ENCODE measurements at places on chromosomes 5 and 9.

DNA sequence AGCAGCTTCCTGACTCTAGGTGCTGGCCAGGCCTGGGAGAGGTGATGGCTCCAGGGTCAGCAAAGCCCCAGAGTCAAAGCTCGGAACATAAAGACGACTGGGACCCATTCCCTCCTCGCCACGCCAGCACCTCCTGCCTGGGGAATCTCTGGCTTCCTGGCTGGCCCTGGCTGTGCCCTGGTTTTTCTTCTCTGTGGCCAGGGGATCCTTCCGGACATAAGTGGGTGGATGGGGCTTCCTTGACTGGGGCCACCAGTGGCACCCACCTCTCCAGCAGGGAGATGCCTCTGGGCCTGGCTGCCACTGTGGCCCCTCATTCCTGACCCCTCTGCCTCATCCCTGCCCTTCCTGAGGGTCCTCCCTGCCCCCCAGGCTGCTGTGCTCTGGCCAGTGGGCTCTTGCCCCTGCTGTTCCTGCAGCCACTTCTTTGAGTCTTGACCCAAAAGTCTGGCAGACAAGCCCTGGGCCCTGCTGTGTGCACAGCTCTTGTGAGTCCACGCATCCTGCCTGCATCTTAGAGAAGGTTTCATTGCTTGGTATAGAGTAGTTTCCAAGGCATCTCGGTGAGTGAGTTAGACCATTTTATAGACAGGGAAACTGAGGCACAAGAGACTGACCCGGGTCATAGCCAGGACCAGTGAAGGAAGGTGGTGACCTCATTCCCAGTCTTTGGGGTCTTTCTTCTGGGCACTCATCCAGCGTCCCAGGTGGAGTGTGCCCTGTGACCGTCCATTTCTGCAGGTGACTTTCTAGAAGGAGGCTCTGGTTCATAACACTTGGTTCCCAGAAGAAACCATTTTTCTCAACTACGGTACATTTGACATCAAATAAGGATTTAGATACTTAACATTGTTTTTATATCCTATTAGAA is 17.3 kb upstream of the LPCAT1 start:
- DNase-seq, result no peak

GRCh38 chr9:21095561-21095960 is 17.8 kb upstream of the IFNB1 start:
- DNase-seq, result no peak

DNA sequence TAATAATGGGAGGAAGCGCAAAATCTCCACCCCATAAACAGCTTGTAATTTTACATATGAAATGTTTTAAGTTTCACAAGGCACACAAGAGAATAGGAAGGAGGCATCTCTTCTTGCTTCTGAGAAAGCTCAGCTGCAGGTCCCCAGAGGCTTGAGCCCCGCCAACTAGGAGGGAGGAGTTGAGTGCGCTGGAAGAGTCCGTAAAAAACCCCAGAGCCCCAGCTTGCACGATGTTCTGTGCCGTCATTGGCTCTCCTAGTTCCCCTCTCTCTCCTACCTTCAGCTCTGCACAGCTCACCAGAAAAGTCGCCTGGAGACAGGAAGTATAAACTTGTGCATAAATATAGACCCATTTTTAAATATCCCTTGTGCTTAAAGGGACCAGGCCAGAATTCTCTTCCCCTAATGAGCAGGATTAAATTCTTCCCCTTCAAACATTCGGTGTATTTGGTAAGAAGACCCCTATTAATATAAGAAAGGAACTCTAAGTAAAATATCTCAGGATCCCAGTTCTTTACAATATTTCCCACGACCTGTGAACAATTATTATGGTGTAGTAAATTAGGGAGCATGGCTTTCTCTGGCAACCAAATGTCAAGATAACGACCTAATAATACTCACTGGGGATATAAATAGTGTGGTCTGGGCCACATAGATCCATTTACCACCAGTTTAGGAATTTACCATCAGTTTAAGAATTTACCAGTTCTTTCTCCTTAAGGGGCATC is 13.7 kb downstream of the GLRX start:
- peak; percentile 63 for DNase-seq

DNA sequence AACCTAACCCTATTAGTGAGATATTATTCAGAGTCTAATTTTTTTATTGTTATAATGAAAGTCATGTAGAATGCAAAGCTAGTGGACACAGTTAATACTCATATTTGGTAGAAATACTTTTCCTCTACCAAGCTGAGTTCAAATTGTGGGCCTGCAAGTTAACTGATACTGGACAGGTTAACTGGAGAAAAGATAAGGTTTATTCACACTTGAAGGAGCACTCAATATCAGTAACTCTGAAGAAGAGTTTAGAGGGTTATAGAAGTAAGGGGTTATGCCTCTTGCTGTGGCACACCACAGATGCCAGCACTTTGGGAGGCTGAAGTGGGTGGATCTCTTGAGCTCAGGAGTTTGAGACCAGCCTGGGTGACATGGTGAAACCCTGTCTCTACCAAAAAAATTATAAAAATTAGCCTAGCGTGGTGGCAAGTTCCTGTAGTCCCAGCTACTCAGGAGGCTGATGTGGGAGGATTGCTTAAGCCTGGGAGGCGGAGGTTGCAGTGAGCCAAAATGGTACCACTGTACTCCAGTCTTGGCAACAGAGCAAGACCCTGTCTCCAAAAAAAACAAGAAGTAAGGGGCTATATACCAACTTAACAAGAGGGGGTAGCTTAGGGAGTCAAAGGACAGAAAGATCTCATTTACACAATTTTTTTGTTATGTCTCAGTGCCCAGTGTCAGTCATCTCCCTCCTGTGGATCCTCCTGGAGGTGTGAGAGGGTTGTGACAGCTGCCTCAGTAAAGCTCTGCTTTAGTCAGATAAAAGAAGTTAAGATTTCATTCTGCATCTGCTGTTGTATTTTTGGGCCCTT is 121.2 kb upstream of the GRHPR start:
- DNase-seq, result no peak

- no peak for DNase-seq
These were observed at the start of gene ADGRV1 for GRCh38 chr5:90558344-90559192. ADGRV1 (plus strand) TSS chr5:90558797; CDS start chr5:90558896, 99 bp downstream.

- no peak for DNase-seq
These were observed 807.0 kb downstream of the TLE4 start for GRCh38 chr9:80378669-80379293.

Measured in activated T-cell treated with anti-CD3 and anti-CD28 coated beads for 1 hour (primary cell).